Stimulated activated naive CD8-positive, alpha-beta T cell treated with anti-CD3 and anti-CD28 coated beads, Interleukin-15, Interleukin-2, amounts not matched to agents 100 U/mL and 50 U/mL, for 24 hours (primary cell): ENCODE measurements at places on chromosomes 5 and 9.
A peak's percentile ranks its signal among the peaks of the same experiment; 100 is the strongest.

- no peak for DNase-seq
Measured at GRCh38 chr9:136023410-136024225, 62.4 kb upstream of the UBAC1 start.

DNA sequence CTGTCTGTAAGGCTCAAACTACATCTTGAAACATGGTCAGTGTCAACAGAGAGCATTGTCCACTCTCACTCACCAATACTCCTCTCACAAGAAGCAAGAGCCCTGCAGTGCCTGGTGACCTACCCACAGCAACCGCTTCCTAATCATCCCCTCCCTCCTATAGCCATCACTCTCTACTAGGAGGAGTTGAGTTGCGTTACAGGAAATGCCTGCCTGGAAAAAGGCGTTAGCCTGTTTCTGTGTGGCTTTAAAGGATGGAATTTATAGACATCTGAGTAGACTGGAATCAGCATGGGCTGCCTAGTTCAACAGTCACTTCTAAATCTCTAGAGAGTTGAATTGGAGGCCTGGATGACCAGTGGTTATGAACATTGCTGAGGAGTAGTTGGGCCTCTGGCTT lies 108.3 kb upstream of the FER start:
- no peak for DNase-seq

- DNase-seq: no peak
Measured at GRCh38 chr5:52491071-52491787, 296.5 kb upstream of the ITGA1 start.

GRCh38 chr9:88291056-88291455 lies 97.2 kb upstream of the SPIN1 start:
- no peak for DNase-seq

- DNase-seq: no peak
Measured at GRCh38 chr5:94081088-94081487, 339.7 kb upstream of the POU5F2 start.

- no peak for DNase-seq
Measured at GRCh38 chr9:264231-264630, 49.6 kb downstream of the DOCK8 start.

DNA sequence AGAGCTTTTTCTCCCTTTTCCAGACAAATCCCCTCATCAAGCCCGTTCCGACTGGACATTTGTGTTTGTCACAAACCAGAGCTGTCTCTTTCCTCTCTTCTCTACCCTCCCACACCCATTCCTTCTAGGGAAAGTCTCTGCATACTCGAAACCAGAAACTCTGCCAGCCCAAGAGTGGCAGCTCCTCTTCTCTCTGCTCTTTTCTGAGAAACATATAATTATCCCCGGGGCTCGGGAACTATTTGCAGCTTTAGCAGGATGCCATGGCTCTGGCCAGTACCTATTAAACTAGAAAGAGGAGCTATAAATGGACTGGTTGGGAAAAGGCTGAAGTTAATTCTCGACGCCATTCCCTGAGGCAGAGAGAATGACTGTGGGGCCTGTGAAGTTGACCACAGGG lies 82.6 kb downstream of the SH3PXD2B start:
- DNase-seq: no peak

GRCh38 chr5:79135790-79136553 lies 24.4 kb downstream of the BHMT start:
- DNase-seq: no peak

DNA sequence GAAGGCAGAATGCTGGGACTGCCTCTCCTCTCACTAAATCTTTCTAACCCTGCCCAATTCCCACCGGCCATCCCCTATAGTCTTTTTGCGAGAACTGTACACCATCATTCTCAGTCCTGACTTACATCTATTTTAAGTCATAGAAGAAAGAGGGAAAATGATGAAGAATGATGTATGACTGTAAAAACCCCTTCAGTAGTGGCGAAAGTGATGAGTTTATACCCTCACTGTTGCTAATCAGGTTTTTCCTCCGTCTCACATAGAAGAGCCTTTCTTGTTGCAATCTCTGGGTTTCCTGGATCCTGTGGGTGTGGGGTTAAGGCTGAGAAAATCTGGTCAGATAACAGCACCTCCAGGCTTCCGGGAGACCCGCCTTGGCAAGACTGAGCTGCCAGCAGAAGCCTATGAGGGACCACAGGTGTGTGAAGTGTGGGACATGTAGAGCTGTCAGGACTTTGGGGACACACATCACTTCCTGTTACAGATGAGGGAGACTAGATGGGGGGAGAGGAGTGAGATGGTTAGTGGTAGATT lies 147.1 kb upstream of the SLC12A2 start:
- DNase-seq: peak; percentile 6
